T follicular helper cell (primary cell): ENCODE measurements at places on chromosomes 6 and 20.

DNA sequence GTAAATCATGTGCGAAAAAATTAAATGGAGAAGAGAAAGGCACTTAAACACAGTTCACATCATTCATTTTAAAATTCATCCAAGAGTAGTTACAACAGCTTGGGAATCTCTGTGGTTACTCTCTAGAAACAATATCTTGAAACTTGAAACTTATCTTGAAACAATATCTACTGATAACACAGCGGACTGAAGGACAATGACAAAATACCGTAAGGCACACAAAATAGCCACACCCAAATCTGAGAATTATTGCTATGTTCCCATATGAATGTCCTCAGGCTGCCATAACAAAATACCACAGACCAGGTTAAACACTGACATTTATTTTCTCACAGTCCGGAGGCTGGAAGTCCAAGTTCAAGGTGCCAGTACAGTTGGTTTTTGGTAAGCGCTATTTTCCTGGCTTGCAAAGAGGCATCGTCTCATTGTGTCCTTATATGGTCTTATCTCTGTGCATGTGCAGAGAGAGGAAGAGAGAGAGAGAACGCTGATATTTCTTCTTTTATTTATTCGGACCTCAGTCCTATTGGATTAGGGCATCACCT lies 122.5 kb upstream of the BTBD3 start:
- no peak for DNase-seq

DNA sequence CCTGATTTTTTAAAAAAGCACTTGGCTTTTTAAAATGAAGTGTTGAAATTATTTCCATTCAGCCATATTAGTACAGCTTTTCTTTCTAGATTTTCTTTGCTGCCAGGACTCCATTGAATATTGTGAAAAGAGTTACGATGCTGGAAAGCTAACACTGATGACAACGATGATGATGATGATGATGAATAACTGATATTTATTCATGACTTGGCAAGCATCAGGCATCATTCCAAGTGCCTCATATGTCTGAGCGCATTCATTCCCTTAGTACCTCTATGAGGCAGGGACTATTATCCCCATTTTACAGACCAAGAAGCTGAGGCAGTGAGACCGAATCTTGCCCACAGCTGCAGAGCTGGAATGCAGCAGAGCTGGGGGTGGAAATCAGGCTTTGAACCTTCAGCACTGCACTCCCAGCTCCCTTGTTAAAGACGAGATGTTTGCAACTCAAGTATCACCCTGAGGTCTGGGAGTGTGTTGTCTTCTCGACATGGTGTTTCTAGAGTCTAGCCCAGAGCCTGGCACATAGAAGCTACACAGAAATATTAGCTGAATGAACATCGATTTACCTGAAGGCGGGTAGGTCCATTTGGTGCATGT lies 85.5 kb upstream of the FRMD1 start:
- no peak for DNase-seq

DNA sequence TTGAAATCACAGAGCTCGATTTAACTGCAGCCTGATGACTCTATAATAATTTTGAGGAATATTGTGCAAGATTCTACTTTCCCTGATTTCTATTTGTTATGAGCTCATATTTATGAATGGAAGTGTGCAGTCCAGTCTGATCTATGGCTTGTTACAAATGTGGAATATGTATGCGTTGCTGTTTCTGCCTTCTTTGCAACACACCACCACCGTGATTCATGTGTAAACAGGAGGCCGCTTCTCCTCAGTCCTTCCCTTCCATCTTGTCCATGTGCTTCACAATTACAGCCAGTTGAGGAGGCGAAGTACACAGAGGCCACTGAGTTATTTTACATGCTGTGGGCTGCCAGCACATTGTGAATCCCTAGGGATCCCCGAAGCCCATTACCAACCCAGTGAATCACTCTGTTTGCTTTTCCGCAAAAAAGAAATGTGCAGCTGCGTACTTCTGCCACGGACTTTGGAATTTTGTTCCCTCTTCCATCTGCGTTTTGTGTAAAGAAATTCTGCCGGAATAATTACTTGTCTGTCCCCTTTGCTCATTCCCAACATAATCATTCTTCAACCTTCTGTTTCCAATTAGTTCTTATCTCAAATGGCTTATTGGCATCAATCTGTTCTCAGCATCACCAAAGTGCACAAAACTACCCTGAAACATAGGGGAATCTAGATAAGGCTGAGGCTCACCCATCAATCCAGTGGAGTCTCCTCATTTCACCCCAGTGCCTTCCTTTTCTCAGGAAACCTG lies 551.6 kb upstream of the CITED2 start:
- DNase-seq: no peak

DNA sequence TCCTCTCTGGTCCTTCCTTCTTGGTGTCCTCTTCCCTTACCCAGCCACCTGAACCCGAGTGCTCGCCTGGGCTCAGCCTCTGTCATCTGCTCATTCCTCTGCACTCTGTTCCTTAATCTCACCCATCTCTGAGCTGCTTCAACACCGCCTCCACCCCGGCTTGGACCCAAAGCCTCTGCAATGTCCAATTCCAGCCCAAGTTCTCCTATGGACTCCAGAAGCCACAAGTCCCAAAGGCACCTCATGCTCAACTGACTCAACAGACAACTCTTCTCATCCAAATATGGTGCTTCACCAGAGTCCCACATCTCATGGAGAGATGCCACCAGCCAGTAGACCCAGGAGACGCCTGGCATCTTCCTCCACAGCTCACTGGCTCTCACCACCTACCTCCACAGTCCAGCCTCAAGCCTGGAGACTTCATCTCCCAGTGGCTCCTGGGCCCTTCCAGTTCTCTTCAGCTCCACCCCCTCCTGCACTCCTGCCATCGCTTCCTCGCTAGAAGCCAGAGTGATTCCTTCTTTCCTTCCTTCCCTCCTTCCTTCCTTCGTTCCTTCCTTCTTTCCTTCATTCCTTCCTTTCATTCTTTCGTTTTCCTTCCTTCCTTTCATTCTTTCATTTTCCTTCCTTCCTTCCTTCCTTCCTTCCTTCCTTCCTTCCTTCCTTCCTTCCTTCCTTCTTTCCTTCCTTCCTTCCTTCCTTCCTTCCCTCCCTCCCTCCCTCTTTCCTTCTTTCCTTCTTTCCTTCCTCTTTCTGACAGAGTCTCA lies 40.9 kb upstream of the NNAT start:
- DNase-seq: no peak

DNA sequence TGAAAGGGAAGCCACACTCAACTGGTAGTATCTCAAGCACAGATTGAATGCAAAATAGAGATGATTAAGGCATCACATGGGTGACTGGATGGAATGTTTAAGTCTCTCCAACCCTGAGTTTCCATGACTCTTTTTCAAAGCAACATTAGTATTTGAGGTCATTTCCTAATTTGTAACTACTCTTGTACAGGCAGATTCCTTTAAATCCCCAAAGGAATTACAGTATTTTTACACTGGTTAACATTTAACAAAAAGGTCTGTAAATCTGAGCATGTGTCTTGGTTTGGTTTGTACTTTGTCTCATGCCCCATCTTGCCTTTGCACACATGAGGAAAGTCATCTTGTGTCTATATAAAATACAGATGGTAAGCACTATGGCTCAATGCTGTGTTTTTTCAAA lies 15.1 kb downstream of the RMND1 start:
- no peak for DNase-seq

GRCh38 chr6:155493694-155494143 lies 38.1 kb upstream of the NOX3 start:
- DNase-seq: no peak

DNA sequence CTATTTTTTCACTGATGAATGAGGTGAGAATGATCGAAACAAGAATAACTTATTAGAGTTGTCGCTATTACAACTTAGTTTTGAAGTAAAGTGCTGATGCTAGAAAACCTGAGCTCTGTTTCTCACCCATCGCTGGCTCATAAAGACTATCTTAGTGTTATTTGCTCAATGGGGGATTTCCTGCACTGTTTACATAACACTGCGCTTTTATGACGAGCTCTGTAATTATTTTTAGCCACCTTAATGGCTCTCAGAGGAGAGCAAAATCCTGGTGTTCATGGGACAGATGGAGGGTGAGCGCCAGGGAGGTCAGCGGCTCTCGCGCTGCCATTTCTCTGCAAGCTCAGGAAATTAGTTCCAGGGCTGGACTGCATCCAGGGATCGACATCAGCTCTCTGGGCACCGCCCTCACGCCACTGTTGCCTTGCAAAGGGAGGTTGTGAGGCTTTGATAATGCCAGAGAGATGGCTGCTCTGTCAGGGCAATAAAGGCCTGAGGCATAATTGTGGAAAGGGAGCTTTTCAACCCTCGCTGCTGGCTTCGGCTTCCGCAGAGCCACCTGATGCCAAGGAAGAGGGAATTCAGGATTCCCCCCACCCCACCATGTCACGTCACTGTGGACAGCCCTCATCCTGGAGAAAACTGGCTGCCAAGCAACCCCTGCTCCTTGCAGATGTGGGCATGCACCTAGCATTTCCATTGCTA lies 72.0 kb downstream of the DACT2 start:
- DNase-seq: no peak

DNA sequence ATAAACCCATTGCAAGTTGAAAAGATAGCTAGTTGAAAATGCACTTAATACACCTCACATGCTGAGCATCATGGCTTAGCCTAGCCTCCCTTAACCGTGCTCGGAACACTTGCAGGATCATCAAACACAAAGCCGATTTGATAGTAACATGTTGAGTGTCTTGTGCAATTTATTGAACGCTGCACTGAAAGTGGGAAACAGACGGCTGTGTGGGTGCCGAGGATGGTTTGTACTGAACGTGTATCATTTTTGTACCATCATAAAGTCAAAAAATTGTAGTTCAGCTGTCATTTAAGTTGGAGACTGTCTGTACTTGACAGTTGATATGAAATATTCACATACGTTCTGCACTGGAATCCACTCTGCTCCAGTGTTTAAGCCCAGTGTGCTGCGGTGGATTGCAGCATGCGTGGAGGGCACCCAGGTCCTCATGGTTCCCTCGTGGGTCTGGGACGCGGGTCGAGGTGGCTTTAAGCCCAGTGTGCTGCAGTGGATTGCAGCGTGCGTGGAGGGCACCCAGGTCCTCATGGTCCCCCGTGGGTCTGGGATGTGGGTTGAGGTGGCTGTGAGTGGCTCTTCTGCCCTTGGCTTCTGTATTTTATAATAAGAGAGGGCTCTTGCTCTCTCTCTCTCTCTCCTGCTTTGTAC lies 77.0 kb downstream of the CDH4 start:
- no peak for DNase-seq

DNA sequence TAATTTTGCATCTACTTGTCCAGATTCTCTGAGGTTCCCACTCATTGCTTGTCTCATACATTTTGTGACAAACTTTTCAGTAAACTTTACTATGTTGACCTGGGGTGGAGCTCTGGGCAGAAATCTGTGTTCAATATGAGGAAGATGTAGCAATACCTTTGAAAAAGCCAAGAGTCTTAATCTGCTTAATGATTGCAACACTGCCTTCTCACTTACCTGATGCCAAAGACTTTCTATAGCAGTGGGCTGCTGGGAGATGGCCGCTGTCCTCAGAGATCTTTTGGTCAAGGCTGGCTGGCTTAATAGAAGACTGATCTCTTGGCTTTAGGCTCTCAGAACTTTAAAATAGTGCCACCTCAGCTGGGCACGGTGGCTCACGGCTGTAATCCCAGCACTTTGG lies 70.1 kb upstream of the RBM24 start:
- no peak for DNase-seq

DNA sequence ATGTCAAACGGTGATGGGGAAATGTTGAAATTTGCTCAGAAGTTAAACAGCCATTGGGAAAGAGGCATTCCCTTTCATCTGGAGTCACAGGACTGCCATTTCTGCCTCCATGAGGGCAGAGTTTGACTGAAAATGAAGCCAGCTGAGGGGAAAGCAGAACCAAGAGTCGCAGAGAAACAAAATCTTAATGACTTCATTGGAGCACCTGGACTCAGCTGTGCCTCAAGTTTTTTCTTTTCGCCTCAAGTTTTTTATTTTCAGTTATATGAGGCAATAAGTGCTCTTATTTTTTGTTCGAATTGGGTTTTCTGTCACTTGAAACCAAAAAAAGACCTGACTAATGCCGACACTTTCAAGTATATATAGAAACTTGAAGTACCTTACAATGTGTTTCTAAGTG lies 161.3 kb downstream of the PKHD1 start:
- DNase-seq: no peak

- no peak for DNase-seq
Observed at GRCh38 chr6:150535151-150535804, 64.4 kb upstream of the PLEKHG1 start.

DNA sequence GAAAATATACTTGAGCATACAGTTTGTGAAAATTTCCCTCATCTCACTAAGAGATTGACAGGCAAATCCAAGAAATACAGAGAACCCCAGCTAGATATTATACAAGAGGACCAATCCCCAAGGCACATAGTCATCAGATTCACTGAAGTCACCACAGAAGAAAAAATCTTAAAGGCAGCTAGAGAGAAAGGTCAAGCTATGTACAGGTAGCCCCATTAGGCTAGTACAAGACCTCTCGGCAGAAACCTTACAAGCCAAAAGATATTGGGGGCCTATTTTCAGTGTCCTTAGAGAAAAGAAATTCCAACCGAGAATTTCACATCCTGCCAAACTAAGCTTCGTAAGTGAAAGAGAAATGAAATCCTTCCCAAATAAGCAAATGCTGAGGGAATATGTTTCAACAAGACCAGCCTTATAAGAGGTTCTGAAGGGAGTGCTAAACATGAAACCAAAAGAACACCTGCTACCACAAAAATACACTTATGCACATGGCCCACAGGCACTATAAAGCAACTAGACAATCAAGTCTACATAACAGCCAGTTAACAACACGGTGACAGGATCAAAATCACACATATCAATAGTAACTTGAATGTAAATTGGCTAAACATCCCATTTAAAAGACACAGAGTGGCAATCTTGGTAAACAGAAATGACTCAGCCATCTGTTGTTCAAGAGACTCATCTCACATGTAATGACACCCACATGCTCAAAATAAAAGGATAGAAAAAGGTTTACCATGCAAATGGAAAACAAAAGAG lies 96.3 kb downstream of the FHL5 start:
- no peak for DNase-seq

DNA sequence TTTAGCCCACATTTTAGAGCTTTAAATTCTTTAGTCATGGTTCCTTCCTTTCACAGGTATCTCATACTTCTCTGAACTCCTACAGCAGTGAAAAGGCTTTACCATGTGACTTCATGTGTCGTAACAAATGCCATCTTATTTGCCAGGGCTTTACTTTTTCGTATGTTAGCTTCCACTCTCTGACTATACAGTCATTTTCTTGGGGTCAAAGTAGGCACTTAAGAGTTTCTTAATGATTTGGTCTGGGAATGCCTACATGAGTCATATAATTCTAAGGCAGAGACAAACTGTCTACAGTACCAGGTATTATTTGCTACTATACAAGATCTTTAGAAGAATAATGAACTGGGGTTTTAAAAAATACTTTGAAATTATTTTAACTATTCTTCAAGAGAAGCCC lies 15.0 kb downstream of the RAB23 start:
- no peak for DNase-seq

GRCh38 chr6:116409756-116410155 lies 39.0 kb downstream of the DSE start:
- DNase-seq: no peak
